GM23248 (cell line): ENCODE measurements at places on chromosomes 2 and 18. TPM values are rescaled to one million over a fixed set of nuclear protein-coding genes. Genes with fewer than 3 reads are reported as not detected.

Gene PLEKHH2
- total RNA-seq, result 1.6 and 2.2 TPM in 2 replicates

Gene ZEB2
- total RNA-seq, result 36.4 and 46.8 TPM in 2 replicates

Gene CKAP2L
- 5.2 and 6.6 TPM in 2 replicates for total RNA-seq

Gene NR4A2
- total RNA-seq, result 0.86 and 1.1 TPM in 2 replicates

Gene POTEJ
- not detected in 2 replicates for total RNA-seq

Gene TEKT4
- total RNA-seq, result not detected in 2 replicates

Gene MERTK
- under 0.01 TPM in 1 of 2 replicates, not detected in the other for total RNA-seq

Gene ADRA2B
- total RNA-seq, result not detected in 2 replicates

Gene CNDP1
- total RNA-seq, result not detected in 2 replicates

Gene CMPK2
- 0.13 TPM in 1 of 2 replicates, not detected in the other for total RNA-seq

Gene STRADB
- total RNA-seq, result 21.2 and 31.2 TPM in 2 replicates

Gene DYNAP
- total RNA-seq, result not detected in 2 replicates

Gene SP140
- total RNA-seq, result not detected in 2 replicates

Gene ERFE
- total RNA-seq, result 0.51 and 0.86 TPM in 2 replicates
